ENCODE measurements at places on chromosomes 7 and 10.

- no peak for DNase-seq
These were observed 244.0 kb downstream of the SORCS1 start for GRCh38 chr10:106920538-106920937.

DNA sequence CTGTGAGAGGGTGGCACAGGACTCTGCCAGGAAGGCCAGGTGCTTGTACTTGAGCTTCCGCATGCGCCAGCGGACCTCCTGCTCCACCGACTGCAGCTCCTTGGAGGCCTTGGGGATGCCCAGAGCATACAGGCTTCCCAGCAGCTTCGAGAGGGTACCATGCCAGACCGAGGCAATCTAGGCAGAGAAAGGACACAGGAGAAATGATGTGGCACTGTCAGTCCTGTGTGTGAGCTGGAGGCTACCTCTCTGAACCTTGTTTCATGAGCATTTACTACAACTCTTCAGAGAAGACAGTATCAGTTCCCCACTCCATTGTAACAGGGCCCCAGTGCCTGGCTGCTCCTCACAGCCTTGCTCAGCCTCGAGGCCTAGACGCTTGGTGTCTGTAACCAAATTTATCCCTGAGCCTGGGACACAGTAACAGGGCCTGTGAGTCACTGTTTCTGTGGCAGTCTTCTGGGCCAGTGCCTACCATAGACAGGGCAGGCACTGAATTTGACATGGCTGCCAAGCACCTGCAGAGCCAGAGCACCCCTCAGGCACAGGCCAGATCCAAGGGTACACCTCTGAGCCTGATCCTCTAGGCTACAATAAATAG lies 5.8 kb downstream of the TBRG4 start:
- DNase-seq, result no peak

GRCh38 chr10:7942859-7943258 lies 111.6 kb upstream of the GATA3 start:
- no peak for DNase-seq

- DNase-seq, result no peak
These were observed 371.5 kb downstream of the TNS3 start for GRCh38 chr7:47210281-47210854.

GRCh38 chr10:56142092-56142728 lies 218.8 kb downstream of the ZWINT start:
- no peak for DNase-seq

GRCh38 chr10:21473541-21473940 lies 51.9 kb downstream of the SKIDA1 start:
- DNase-seq, result no peak

- no peak for DNase-seq
These were observed 27.9 kb upstream of the SLC16A12 start for GRCh38 chr10:89563311-89563710.

DNA sequence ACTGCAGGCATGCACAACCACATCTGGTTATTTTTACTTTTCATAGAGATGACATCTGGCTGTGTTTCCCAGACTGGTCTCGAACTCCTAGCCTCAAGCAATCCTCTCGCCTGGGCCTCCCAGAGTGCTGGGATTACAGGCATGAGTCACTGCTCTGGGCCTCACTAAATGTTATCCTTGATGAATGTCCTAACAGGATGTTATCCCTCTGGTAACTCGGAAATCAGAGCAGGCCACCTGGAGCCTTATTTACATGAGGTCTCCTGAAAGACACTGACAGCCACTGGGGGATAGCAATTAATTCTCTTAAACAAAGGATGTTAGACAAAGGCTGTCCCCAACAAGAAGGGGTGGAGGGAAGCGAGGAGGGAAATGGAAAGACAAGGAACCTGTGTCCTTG lies 4.5 kb upstream of the ZNF438 start:
- DNase-seq, result peak; percentile 45

DNA sequence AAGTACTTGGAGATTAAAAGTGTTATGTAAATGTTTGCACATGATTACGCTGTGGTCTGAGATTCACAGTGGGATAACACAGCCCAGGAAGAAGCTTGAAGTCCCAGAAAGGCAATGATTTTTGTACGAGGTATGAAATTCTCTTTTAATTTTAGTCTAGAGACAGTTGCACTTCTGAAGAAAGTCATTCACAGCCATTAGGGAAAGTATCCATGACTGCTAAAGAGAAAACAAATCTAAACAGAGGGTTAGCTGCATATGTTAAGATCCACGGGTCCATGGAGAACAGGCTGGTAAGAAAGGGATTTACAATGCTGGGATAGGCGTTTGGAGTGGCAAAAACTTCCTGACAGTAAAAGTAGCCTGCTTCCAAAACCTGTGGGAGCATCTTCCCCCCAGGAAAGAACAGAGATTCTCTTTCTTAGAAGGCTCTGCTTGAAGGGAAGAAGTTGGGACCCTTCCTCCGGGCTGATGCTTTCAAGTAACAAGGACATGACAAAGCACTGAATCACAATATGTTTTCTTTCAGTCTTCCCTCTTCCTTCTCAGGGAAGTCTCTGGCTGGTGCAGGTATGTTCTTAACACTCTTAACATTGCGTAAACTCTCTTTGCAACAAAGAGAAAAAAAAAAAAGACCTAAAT lies 220.8 kb upstream of the CELF2 start:
- no peak for DNase-seq

DNA sequence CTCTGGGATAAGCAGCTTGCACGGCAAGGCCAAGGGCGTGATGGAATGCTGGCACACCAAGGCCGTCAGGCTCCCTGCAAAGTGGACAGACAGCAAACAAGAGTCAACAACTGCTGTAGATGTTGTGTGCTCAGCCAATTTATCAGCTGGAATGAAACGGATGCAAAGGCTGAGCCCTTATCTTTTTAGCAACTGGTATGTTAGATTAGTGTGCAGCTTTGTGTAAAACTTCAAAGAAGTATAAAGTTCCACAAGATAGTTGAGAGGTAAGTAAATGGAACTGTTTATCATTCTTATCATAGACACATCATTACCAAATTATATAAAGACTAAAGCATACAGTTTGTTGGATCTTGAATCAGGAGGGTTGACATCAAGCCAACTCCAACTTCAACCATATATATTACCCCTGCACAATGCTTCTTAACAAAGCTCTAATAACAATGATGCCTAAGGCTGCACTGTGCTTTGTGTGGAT lies 289.0 kb downstream of the TNS3 start:
- DNase-seq, result no peak

DNA sequence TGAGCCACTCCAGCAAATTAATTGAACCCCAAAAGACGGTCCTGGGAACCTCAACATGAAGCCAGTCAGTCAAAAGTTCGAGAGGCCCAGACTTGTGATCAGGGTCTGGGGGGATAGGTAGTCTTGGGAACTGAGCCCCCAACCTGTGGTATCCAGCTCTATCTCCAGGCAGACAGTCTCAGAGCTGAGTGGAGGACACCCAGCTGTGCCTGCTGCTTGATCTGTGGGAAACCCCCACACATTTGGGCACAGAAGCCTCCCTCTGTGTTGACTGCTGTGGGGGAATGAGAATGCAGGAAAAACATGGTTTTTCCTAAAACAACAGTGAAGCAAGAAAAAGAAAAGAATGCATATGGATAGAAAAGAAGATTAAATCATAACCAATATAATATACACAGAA lies 16.3 kb upstream of the SNX8 start:
- DNase-seq, result no peak

All from fibroblast of skin of scalp (primary cell).